Stimulated activated CD8-positive, alpha-beta memory T cell treated with anti-CD3 and anti-CD28 coated beads, Interleukin-15, amount 100 ng/mL, for 24 hours (primary cell): ENCODE measurements at places on chromosomes 2 and 18.
A peak's percentile ranks its signal among the peaks of the same experiment; 100 is the strongest.

GRCh38 chr2:22798386-22798785 lies 586.6 kb upstream of the KLHL29 start:
- no peak for DNase-seq

- no peak for DNase-seq
Observed at GRCh38 chr18:78867131-78867530, 112.5 kb upstream of the SALL3 start.

- no peak for DNase-seq
Observed at GRCh38 chr2:199690225-199690624, 160.8 kb downstream of the FTCDNL1 start.

- DNase-seq, result no peak
Observed at GRCh38 chr2:47520302-47520630, 117.3 kb downstream of the MSH2 start.

DNA sequence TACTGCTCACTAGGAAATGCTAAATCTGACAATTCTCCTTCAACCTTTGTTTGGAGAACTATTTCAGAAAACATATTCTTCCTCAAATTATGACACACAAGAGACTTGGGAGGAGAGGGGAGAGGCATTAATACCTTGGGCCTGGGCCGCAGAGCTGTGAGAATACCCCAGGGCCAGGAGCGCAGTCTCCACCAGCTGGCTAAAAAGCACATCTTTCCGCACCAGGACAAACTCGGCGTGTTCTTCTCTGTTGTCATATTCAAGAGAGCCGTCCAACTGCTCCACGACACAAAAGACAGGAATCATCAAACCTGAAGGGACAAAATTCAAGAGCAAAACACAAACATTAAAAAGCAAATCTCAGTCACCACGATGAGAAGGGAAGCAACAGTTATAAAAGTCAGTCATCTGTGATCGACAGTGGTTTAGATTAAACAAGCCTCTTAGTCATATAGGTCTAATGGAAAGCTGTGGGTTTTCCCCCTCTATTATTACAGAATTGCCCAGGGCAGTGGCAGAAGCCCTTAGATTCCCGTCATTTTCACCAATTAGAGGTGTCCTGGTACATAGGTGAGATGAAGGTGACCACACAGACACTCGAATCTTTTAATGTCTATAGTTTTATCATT lies 24.4 kb downstream of the SATB2 start:
- no peak for DNase-seq

GRCh38 chr2:122156176-122156890 lies 400.9 kb downstream of the TSN start:
- no peak for DNase-seq

GRCh38 chr2:44291281-44292248 lies 16.3 kb downstream of the SLC3A1 start:
- DNase-seq, result no peak

GRCh38 chr18:74819433-74820059 lies 221.9 kb downstream of the ZNF407 start:
- no peak for DNase-seq

- DNase-seq, result no peak
Observed at GRCh38 chr2:191347881-191348280, 102.7 kb downstream of the MYO1B start.

- DNase-seq, result peak; percentile 16
Observed at GRCh38 chr18:5238371-5238976, 41.4 kb upstream of the AKAIN1 start.

GRCh38 chr2:9201185-9201891 lies 5.3 kb upstream of the ASAP2 start:
- DNase-seq, result no peak

DNA sequence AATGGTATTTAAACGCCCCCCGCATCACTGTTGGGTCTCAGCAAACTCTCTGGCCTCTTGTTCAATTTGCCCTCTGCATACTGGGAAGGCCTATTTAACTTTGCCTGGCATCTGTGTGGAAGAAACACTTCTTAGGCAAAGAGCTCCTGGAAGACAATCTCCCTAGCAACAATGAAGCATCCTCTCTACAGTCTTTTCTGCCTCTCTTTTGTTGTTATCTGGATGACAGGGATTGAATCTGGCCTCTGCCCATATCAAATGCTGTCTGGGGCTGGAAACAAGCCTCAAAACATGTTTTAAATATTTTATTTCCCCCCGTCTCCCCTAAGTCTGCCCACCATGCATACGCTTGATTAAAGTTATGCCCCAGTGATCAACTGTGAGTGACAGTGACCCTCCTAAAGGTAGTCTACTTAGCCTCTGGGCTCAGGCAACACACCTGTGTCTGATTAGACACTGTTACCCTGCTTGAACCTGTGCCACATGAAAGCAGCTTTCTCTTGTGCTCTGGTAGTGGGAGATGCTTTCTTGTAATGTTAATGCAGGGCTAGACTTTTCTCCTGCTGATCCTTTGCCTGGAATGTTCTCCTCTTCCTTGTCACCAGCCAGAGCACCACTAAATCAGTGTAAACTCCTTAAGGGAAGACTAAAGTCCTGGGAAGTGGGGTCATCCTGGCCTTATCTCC lies 34.9 kb downstream of the CDC42EP3 start:
- no peak for DNase-seq

GRCh38 chr2:85273738-85274731 lies 53.8 kb downstream of the TGOLN2 start:
- DNase-seq, result no peak

GRCh38 chr2:156800781-156801361 lies 364.7 kb downstream of the GPD2 start:
- no peak for DNase-seq

- DNase-seq, result no peak
Observed at GRCh38 chr2:1744446-1745170, at the start of gene PXDN. Gene PXDN (minus strand): TSS chr2:1744515. CDS start chr2:1744455, 60 bp downstream.

DNA sequence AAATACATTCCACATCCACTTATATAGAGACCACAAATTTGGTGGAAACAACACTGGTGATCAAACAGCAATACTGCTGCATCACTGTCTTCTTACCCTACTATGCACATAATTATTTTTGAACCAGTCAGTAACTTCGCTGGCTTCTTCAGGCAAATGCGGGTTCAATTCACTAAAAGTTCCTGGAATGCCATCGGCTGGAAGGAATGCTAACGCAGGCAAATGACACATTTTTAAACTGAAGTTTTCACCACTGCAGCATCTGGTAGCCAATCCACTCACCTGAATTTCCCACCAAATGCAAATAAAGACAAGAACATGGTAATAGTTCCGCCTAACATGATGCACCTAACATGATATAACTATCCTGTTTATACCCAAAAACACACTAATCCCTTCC lies 10.0 kb upstream of the HDHD2 start:
- no peak for DNase-seq

DNA sequence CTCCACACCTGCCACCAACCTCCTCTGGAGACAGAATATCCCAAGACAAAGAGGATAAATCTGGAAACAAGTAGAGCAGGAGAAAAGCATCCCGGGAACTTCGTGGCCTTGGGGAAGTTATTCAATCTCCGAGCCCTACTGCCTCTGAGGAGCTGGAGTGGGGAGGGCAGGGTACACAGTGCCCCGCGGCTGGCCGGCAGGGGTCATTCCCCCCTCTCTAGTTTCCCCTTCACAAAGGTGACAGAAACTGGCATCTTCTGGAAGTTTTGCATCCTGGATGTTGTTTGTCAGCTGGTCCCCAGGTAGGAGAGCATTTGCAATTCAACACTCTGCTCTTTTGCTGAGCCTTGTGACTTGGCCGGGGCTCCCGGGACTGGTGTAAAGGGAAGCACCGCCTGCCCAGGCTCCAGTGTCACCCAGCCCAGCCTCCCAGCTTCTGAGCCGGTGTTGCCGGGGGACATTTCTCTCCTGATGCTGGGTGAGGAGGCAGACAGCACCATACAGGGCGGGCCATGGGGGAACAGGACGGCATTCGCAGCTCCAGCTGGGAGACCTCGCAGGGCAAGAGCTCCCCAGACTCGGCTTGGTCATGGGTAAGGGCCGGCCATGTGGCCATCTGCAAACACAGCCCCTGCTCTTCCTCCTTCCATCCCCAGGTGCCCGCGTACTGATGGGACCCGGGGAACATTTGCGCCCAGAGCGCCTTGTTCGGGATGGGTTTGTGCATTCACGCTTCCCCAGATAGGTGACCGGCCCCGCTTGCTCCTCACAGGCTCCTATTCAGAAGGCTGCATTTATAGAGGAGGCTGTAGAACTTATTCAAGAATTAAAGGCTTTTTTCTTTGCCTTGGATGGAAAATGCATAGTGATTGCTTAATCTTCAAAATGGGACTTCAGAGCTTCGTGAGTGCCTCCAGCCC lies 7.4 kb upstream of the NTSR2 start:
- DNase-seq, result no peak

DNA sequence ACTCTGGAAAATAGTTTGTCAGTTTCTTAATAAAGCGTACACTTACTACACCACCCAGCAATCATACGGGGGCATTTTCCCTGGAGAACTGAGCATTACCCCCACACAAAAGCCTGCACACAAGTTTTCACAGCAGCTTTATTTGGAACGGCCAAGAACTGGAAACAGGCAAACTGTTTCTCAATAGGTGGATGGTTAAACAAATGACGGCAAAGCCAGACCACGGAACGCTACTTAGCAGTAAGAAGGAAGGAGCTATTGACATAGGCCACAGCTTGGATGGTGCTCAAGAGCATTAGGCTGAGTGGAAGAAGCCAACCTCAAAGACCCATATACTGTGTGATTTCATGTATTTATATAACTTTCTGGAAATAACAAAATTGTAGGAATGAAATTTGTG lies 9.0 kb downstream of the MALL start:
- no peak for DNase-seq

GRCh38 chr2:101105654-101106053 lies 45.5 kb downstream of the TBC1D8 start:
- no peak for DNase-seq

DNA sequence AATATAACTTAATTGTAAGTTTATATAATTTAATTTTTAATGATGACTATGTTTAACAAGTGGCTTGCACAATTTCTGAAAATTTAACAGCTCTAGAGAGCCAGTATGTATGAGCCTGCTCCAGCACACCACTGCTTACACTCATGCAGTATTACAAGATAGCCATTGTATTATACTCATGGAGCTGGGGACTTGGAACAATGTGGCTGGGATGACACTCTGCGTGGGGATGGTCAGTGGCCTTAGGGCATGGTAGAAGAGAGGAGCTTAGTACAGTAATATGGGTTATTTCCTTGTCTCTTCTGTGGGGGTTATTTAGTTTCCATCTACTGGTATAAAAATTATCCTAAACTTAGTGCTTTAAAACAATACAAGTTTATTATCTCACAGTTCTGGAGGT lies 105.1 kb upstream of the STON1 start:
- DNase-seq, result no peak

GRCh38 chr2:28398101-28398834 lies 5.6 kb downstream of the FOSL2 start:
- DNase-seq, result no peak

DNA sequence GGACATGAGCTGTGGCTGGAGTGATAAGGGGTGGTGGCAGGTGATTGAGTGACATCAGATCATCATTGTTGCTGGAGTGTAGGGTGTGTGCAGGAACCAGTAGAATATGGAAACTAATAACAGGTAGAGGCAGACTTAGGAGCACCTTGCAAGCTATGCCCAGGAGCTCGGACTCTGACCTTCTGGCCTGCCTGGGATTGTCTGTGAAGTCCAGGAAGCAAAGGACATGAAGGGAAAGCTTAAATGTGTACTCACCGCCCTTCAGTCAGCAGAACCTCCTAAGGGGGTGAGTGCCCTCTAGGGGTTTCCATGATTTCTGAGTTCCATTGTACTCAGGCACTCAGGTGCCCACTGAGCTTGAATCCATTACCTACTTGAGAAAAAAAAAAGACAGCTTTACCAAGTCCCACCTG lies 104.2 kb downstream of the CRIM1 start:
- no peak for DNase-seq

GRCh38 chr2:235265348-235265965 lies 228.4 kb upstream of the AGAP1 start:
- no peak for DNase-seq

DNA sequence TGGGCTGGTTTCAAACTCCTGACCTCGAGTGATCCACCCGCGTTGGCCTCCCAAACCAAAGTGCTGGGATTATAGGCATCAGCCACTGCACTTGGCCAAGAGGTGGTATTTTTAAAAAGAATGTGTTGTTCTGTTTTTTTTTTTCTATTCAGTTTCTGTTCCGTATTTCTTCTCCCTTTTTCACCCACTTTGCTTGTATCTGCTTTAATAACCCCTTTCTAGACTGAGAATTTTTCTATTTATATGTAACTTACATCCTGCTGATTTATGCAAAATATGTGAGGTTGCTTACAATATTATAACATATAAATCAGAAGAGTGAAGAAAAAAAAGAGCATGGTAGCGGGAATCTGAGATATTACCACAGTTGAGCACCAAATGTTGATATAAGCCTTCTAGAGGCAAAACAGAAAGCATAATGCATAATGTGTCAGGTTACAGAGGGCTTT lies 17.2 kb upstream of the LYPD6B start:
- DNase-seq, result no peak

DNA sequence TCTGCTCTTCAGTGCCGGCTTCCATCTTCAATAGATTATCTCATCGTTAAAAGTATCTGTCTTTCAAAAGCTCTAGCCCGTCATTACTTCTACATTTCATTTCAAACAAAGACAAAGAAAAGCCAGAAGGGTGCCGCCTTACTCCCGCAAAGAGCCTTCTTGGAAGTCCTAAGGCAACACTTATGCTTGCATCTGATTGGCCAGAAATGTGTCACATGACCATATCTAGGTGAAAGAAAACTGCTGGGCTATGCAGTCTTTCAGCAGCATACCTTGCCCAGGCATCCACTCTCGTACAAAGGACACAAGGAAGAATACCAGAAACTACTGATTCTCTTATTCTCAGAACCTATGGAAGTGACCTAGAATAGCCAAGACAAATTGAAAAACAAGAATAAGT lies 217.1 kb upstream of the SLC35G4 start:
- no peak for DNase-seq

DNA sequence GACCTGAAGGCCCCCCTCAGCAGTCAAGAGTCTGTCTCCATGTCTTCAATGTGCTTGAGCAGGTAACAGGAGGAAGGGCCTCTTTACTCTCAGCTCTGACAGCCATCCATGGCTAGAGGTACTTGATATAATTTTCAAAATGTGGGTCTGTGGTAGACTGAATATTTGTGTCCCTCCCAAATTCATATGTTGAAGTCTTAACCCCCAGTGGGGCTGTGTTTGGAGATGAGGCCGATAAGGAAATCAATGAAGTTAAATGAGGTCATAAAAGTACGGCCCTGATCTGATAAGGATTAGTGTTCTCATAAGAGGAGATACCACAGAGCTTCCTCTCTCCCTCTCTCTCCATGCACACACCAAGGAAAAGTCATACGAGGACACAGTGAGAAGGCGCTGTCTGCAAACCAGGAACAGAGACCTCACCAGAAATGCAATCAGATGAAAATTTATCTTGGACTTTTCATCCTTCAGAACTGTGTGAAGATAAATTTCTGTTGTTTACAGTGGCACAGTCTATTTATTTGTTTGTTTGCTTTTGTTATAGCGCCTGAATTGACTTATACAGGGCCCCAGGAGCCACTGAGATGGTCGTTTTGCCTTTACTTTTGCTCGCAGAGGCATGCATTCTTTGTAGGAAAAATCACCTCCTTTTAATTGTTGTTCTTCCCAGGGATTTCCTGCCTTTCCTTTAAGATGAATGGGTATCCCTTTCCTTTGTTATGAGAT lies 274.8 kb upstream of the TRIB2 start:
- no peak for DNase-seq

- no peak for DNase-seq
Observed at GRCh38 chr2:237242091-237242536, 156.4 kb downstream of the COPS8 start.

GRCh38 chr2:48205137-48205798 lies 299.0 kb upstream of the FBXO11 start:
- no peak for DNase-seq
